Esophagus muscularis mucosa (tissue), 4 donors: ENCODE measurements at places on chromosomes 13 and 19. TPM values are rescaled to one million over a fixed set of nuclear protein-coding genes. Genes with fewer than 3 reads are reported as not detected.

- H3K27ac ChIP-seq, result no peak overlapping the region
- no peak for DNase-seq
- no peaks in the 10 kb centered on the region for H3K36me3 ChIP-seq
- no peak overlapping the region for H3K4me3 ChIP-seq
- H3K4me1 ChIP-seq, result peaks cover 29% of the 10 kb centered on the region
These were observed 6.1 kb downstream of the FOSB start for GRCh38 chr19:45473682-45474605.

GRCh38 chr19:48635966-48636858, 967 bp downstream of the DBP start:
- no peak for DNase-seq
- H3K27ac ChIP-seq, result peak overlapping the region; percentile 95
- H3K27me3 ChIP-seq, result no peaks in the 10 kb centered on the region
- no peaks in the 10 kb centered on the region for H3K36me3 ChIP-seq
- peak overlapping the region; percentile 78 for H3K4me3 ChIP-seq

The ANGPTL8 gene
- total RNA-seq, result not detected

The TNNT1 gene
- not detected for total RNA-seq

GRCh38 chr13:83298617-83299016, 583.7 kb downstream of the SLITRK1 start:
- H3K36me3 ChIP-seq, result no peaks in the 10 kb centered on the region
- no peak overlapping the region for H3K4me3 ChIP-seq
- H3K27me3 ChIP-seq, result no peaks in the 10 kb centered on the region
- no peaks in the 10 kb centered on the region for H3K4me1 ChIP-seq
- no peak overlapping the region for H3K27ac ChIP-seq

DNA sequence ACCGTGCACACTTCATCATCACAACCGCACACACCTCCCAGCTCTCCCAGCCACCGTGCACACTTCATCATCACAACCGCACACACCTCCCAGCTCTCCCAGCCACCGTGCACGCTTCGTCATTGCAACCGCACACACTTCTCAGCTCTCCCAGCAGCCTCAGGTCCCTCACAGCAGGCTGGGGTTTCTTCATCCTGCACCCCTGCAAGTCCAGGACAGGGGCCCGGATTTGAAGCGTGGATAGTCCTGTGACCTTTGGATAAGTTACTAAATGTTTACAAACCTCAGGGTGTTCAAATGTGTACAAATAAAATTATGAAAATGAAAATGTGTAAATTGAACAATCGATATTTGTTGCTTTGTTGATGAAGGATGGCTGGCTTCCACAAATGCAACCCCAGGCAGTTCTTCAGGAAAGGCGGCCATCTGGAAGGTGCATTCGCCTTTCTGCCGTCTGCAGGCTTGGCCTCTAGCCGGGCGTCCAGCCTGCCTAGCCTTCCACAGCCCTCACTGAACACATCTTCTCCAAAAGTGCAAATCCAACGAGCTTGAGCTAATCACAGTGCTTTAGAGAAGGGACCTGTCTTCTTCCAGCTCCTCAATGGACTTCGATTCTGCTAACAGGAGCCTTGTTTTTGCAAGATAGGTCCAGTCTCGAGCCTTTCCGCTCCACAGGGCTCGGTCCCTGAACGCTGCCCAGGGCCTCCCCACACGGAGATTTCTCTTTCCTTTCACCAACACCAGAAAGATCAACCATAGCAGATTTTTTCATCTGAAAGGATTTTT, 74.2 kb downstream of the SPACA7 start:
- H3K4me3 ChIP-seq, result no peak overlapping the region
- H3K36me3 ChIP-seq, result no peaks in the 10 kb centered on the region
- no peak overlapping the region for H3K27ac ChIP-seq
- peak; percentile 72 for DNase-seq

GRCh38 chr13:102376318-102376717, 25.5 kb downstream of the FGF14 start:
- H3K36me3 ChIP-seq, result no peaks in the 10 kb centered on the region
- no peak overlapping the region for H3K27ac ChIP-seq
- no peak overlapping the region for H3K4me3 ChIP-seq
- peaks cover 12% of the 10 kb centered on the region for H3K4me1 ChIP-seq
- no peak for DNase-seq
- H3K27me3 ChIP-seq, result no peaks in the 10 kb centered on the region

DNA sequence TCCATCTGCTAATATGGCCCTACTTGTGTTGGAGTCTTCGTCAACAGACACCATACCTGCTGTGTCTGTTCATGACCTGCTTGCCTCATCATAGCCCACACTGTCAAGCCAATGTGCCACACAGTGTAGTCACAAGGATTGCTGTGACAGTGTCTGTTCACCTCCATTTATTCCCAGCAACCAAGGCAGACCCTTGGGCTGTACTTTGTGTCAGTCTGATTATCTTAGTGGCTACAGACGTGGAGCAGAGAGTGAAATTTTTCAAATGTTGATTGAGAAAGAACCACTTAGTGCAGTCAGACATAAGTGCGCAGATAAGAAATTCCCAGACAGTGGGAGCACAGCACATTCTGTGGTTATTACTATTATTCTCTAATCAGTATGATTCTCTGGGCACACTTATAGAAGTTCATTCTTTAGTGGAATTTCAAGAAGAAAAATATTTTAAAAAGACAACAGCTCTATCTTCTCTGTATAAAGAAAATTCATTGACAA, 184.6 kb downstream of the GPC6 start:
- no peak overlapping the region for H3K27ac ChIP-seq
- no peaks in the 10 kb centered on the region for H3K4me1 ChIP-seq
- H3K36me3 ChIP-seq, result no peaks in the 10 kb centered on the region
- H3K4me3 ChIP-seq, result no peak overlapping the region

GRCh38 chr19:6579450-6580178, 11.3 kb downstream of the CD70 start:
- H3K27me3 ChIP-seq, result no peaks in the 10 kb centered on the region
- H3K36me3 ChIP-seq, result no peaks in the 10 kb centered on the region
- H3K27ac ChIP-seq, result no peak overlapping the region
- no peaks in the 10 kb centered on the region for H3K4me1 ChIP-seq

The SLC25A41 gene
- total RNA-seq, result 0.66 TPM

The SIGLEC12 gene
- total RNA-seq, result not detected

- no peak for DNase-seq
- no peak overlapping the region for H3K4me3 ChIP-seq
- H3K27ac ChIP-seq, result no peak overlapping the region
- H3K4me1 ChIP-seq, result no peaks in the 10 kb centered on the region
- H3K36me3 ChIP-seq, result peaks cover 77% of the 10 kb centered on the region
These were observed 7.2 kb downstream of the ZNF296 start for GRCh38 chr19:45069056-45069455.

DNA sequence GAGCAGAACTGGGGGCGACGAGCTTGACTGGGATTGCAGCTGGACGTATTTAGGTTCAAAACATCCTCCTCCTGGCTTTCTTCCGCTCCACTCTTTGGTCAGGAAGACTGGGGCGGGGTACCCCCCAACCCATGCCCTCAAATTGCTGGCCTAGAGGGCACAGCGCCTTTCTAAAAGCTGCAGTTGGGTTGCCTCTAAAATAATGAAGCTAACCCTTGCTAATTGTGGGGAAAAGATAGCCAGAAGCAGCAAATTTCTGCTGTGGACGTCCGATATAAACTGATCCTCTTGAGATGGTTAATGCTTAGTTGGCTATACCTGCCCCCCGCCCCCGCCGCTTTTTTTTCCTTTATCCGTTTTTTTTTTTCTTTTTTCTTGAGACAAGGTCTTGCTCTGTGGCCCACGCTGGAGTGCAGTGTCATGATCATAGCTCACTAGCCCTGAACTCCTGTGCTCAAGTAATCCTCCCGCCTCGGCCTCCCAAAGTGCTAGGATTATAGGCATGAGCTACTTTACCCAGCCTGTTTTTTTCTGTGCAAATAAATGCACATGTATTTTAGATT, 754 bp upstream of the CHERP start:
- H3K4me3 ChIP-seq, result peak overlapping the region; percentile 88
- H3K27me3 ChIP-seq, result no peaks in the 10 kb centered on the region
- peaks cover 38% of the 10 kb centered on the region for H3K4me1 ChIP-seq
- peak overlapping the region; percentile 83 for H3K27ac ChIP-seq
- no peaks in the 10 kb centered on the region for H3K36me3 ChIP-seq

GRCh38 chr13:28707629-28708427, 10.9 kb downstream of the SLC46A3 start:
- H3K4me3 ChIP-seq, result no peak overlapping the region
- peaks cover 20% of the 10 kb centered on the region for H3K36me3 ChIP-seq
- no peak for DNase-seq
- no peaks in the 10 kb centered on the region for H3K27me3 ChIP-seq
- H3K4me1 ChIP-seq, result no peaks in the 10 kb centered on the region

- no peaks in the 10 kb centered on the region for H3K36me3 ChIP-seq
- H3K27ac ChIP-seq, result no peak overlapping the region
- no peaks in the 10 kb centered on the region for H3K27me3 ChIP-seq
- no peaks in the 10 kb centered on the region for H3K4me1 ChIP-seq
- H3K4me3 ChIP-seq, result no peak overlapping the region
These were observed 134.9 kb downstream of the RAP2A start for GRCh38 chr13:97568850-97569249.

DNA sequence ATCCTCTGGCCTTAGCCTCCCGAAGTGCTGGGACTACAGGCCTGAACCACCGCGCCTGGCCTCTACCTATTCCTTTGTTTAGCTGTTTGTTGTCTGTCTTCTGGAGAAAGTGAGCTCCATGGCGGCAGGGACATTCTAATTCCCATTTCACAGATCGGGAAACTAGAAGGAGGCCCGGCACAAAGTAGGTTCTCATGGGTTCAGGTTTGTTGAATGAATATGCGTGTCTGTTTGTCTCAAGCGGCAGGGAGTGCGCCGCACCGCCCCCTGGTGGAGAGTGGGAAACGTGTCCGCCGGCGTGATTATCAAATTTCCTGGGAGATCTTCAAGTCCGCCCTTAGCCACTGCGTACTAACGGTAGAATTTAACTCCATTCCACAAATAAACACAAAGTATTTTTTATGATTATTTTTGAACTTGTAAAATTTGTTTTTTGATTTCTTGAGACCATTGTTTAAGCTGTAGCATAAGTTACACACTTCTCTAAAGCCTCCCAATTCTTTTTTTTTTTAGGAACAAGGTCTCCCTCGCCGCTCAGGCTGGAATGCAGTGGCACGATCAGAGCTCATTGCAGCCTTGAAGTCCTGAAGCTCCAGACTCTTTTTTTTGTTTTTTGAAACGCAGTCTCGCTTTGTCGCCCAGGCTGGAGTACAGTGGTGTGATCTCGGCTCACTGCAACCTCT, 8.9 kb upstream of the CCDC9 start:
- peaks cover 32% of the 10 kb centered on the region for H3K4me1 ChIP-seq
- no peak overlapping the region for H3K27ac ChIP-seq
- no peaks in the 10 kb centered on the region for H3K36me3 ChIP-seq
- no peaks in the 10 kb centered on the region for H3K27me3 ChIP-seq
- H3K4me3 ChIP-seq, result no peak overlapping the region
- peak; percentile 96 for DNase-seq

- peak overlapping the region; percentile 95 for H3K27ac ChIP-seq
- no peaks in the 10 kb centered on the region for H3K27me3 ChIP-seq
- no peak overlapping the region for H3K4me3 ChIP-seq
- H3K36me3 ChIP-seq, result peaks cover 74% of the 10 kb centered on the region
- DNase-seq, result no peak
- peaks cover 92% of the 10 kb centered on the region for H3K4me1 ChIP-seq
These were observed 9.9 kb downstream of the KANK2 start for GRCh38 chr19:11187441-11187840.

GRCh38 chr19:1025960-1026782, at the start of gene CNN2:
Gene CNN2, plus strand, starts transcription at chr19:1026608. Its CDS starts 54 bp downstream, at chr19:1026662.
- DNase-seq, result no peak
- H3K27ac ChIP-seq, result peak within 1 kb of the TSS; percentile 96
- peaks cover 78% of the 10 kb centered on the region for H3K4me1 ChIP-seq
- H3K27me3 ChIP-seq, result no peaks in the 10 kb centered on the region
- no peaks in the 10 kb centered on the region for H3K36me3 ChIP-seq

The TTC9B gene
- not detected for total RNA-seq

DNA sequence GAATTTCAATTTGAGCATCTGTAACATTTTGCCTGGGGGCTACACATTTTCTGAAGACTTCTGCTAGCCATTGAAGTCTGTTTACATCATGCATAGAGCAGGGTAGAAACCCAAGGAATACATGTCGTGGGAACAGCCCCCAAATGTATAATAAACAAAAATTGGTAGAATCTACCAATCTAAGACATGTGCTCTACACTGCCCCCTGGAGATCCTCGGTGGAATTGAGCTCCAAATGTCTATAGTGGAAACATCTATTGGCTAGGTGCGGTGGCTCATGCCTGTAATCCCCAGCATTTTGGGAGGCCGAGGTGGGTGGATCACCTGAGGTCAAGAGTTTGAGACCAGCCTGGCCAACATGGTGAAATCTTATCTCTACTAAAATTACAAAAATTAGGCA, 57.3 kb downstream of the MBD3L2B start:
- DNase-seq, result no peak
- H3K4me3 ChIP-seq, result no peak overlapping the region
- H3K4me1 ChIP-seq, result no peaks in the 10 kb centered on the region
- no peaks in the 10 kb centered on the region for H3K36me3 ChIP-seq
- peaks cover 22% of the 10 kb centered on the region for H3K27me3 ChIP-seq
- no peak overlapping the region for H3K27ac ChIP-seq

The FAM83E gene
- 0.32 TPM for total RNA-seq

DNA sequence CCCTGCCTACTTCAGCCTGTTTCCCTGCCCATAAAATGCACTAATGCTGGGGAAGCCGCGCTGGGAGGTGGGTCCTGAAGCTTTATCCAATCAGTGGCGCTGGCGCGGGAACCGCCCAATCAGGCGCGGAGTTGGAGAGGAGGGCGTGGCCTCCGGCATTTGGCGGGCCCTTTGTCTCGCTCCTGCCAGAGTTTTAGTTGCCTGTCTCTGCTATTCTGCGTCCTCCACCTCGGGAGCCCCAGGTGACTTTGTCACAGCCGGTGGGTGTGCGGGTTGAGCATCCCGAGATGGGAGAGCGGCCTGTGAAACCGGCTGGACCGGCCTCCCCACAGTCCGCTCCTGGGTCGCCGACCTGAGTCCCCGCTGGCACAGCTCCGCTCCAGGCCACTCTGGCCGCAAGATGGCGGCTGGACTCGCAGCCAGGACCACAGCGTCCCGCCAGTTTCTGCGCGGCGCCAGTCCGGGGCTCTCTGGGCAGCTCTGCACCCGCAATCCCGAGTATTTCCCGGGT, 30.7 kb upstream of the ZNF429 start:
- H3K36me3 ChIP-seq, result no peaks in the 10 kb centered on the region
- DNase-seq, result no peak
- H3K27me3 ChIP-seq, result peaks cover 26% of the 10 kb centered on the region
- peak overlapping the region; percentile 64 for H3K4me3 ChIP-seq
- H3K4me1 ChIP-seq, result peaks cover 14% of the 10 kb centered on the region

The ZNF443 gene
- total RNA-seq, result 5.4 TPM

The ZGLP1 gene
- total RNA-seq, result 0.58 TPM

- H3K27me3 ChIP-seq, result no peaks in the 10 kb centered on the region
- no peaks in the 10 kb centered on the region for H3K36me3 ChIP-seq
- no peak for DNase-seq
These were observed 34.7 kb downstream of the BRD4 start for GRCh38 chr19:15297416-15298224.

The ZNF653 gene
- 9.1 TPM for total RNA-seq

DNA sequence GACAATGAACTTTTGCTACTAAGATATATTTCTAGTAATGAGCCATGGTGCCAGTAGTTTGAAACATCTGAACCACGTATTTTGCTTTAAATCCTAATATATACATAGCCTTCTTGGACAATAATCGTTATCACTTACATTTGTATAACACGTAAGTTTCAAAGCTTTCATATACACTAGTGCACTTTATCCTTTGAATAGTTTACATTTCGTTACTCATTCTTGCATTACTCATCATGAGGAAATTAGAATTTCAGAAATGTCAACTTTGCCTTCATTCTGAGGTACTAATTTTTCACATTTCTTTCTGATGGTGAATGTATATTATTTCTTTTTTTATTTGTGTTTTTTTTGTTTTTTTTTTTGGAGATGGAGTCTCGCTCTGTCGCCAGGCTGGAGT, 5.8 kb downstream of the KBTBD7 start:
- no peak overlapping the region for H3K27ac ChIP-seq
- H3K36me3 ChIP-seq, result no peaks in the 10 kb centered on the region
- no peaks in the 10 kb centered on the region for H3K27me3 ChIP-seq
- H3K4me1 ChIP-seq, result peaks cover 25% of the 10 kb centered on the region
- H3K4me3 ChIP-seq, result no peak overlapping the region
